Fibroblast of skin of left biceps (primary cell): ENCODE measurements at places on chromosomes 13 and 19.

DNA sequence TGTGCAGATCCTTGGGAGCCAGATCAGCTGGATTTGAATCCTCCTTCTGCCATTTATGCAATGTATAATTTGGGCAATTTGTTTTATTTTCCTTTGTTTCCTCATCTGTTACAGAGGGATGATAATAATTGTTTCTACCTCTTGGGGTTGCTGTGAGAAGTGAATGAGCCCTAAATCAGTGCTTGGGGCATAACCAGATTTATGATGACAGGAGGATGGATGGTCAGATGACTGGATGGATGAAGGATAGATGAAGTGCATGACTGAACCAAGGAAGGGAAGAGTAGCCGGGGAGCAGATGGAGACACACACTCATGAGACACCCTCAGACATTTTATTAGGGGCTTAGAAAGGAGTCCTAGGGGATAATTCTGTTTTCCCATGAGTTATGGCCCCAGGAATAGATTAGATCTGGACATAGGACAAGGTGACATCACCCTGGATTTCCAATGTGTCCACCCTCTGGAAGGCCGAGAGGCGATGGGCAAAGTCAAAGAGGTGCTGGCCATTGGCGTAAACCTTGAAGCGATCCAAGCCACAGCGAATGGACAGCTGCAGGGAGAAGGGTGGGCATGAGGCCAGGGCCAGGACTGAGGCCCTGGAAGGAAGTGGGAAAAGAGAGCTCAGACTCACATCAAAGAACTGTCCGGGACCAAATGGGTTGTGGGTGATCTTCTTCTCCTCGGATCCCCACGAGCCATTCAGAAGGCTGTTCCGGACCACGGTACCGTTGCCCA is 11.2 kb downstream of the LGALS4 start:
- DNase-seq, result no peak

GRCh38 chr19:43395561-43395960 is 19.1 kb upstream of the TEX101 start:
- DNase-seq, result no peak

DNA sequence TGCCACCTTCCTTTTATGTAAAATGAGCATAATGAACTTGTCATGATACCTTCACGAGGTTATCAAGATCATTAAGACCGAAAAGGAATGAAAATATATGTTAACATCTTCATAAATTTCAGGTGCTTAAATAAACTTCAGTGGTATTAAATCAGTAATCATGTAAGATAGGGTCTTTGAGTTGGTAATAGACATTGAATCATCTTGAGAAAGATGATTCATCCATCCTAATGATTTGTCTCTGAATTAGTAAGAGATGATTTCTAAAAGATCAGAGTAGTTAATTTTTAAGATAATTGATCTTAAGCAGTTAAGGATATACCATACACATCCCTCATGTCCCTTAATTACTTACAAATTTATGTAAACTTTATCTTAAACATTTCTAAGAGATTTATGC is 52.0 kb downstream of the COG3 start:
- DNase-seq, result no peak

DNA sequence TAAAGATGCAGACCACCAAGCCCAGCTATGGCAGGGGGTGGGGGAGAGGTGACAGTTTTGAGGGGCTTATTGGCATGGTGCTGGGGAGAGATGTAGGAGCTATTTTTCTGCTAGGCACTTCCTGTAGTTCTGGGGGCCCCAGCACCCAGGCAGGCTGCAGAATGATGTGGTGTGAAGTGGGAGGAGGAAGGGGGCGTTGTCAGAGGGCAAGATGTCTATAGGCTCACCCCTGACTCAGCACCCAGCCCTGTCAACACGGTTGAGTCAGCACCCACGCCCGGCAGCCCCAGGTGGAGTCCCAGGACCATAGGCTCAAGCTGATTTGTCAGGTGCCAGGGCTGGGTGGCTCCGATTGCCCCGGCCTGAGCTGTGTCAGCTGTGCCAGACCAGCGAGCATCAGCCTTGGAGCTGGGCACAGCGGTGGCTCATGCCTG is 5.8 kb downstream of the KLF2 start:
- no peak for DNase-seq

DNA sequence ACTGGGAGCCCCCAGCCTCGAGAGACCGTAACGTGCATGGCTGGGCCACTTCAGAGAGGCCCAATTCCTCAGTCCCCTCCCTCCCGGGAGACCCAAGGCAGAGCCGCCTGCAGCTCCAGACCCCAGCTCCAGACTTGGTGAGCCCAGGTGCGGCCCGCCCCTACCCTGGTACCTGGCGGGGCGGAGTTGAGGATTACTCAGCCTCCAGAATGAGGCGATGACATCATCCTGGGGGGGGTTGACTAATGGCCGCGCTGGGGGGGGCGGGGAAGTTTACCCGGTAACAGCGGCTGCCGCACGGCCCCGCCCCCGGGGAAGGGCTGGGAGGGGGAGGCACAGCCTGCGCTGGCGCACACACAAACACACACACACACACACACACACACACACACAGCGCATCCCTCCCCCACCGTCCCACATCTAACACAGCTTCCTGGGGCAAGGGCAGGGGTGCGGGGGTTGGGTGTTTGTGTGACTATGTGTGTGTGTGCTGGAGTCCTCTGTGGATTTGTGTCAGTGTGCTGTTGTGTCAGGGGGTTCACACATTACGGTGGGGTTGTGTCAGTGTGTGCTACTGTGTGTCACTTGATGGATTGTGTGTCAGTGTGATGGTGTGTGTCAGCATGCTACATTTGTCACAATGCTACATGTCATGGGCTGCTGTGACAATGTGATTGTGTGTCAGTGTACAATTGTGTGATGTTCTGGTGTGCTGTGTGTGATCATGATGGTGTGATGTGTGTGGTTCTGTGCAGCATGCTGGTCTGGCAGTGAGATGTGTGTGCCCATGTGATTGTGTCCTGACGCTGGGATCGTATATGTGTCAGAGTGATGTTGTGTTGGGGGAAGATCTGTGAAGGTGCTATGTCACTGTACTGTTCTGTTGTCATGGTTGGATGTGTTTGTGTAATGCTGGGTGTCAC is 10.3 kb upstream of the BBC3 start:
- DNase-seq, result no peak

GRCh38 chr13:102609696-102610095 is 12.9 kb downstream of the TPP2 start:
- no peak for DNase-seq

- no peak for DNase-seq
Observed at GRCh38 chr13:31725841-31726240, 13.5 kb upstream of the RXFP2 start.

- no peak for DNase-seq
Observed at GRCh38 chr19:6011206-6011605, 33.3 kb upstream of the RANBP3 start.
